Activated CD4-positive, alpha-beta T cell treated with anti-CD3 and anti-CD28 coated beads, Interleukin-2, amount 50 U/mL, for 16 hours (primary cell): ENCODE measurements at places on chromosomes 1 and 21.

GRCh38 chr21:31830701-31831100 lies 42.1 kb upstream of the HUNK start:
- DNase-seq = no peak

DNA sequence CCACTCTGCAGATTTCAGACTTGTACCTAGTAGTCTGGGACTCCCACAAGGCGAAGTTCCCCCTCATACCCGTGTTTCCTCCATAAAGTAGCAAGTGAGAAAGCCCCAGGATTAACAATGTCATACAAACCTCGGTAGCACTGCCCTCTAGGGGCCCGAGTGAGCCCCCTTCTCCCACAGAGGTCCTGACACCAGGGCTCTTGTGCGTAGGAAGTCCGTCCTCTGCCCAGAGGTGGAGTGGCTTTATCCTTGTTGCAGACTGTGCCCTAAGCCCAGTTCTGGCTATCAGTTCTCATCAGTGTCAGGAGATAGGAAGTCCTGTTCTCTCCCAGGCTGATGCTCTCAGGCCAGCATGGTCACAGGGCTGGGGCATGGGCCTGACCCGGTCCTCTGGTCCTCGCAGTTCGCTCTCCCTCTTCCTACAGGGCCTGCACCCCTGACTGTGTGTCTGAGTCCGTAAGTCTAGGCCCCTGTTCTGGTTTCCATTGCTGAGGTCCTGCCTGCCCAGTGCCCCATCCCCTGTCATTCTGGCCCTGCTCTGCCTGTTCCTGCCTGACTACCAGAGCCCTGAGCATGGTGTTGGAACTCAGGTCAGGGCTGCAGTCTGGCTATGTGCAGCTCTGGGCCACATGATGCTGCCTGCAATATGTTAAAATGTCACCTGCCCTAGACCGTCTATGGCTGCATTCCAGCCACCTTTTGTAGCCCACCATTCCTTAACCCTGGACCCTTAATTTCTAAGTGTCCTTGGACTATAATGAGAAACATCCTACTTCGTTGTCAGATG lies 285.6 kb downstream of the ASTN1 start:
- DNase-seq = no peak

GRCh38 chr1:178959543-178960460 lies 65.9 kb upstream of the FAM20B start:
- no peak for DNase-seq

DNA sequence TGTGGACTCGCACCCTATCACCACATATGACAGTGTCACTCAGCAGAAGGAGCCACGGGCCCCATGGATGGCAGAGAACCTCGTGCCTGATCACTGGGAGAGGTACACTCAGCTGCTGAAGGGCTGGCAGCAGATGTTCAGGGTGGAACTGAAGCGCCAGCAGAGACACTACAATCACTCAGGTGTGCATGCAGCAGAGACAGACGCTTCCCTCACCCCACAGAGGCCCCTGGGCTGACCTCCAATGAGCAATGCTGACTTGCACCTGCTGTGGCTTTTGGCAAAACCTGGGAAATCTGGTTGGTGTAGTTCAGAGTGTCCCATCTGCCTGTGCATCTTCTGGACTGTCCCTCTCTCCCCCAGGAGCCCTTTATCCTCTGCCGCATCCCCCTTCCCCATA lies 51.9 kb downstream of the KIAA1614 start:
- no peak for DNase-seq

DNA sequence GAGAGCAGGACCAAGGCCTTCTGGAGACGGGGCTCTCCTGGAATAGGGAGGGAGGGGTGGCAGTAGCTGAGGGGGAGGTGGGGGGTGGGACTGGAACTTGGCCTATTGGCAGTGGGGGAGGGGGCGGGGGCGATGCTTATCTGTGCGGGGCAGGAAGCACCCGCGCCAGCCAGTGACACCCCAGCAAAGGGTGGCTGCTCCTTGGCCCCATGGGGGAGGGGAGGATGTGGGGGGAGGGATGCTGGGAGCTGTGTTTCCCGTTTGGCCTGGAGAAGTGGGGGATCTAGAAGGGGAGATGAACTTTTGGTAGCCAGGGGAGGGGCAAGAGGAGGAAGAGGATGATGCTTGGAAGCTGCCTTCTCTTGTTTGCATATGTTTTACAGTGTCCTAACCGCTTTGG lies 11.0 kb downstream of the ZBTB7B start:
- no peak for DNase-seq

DNA sequence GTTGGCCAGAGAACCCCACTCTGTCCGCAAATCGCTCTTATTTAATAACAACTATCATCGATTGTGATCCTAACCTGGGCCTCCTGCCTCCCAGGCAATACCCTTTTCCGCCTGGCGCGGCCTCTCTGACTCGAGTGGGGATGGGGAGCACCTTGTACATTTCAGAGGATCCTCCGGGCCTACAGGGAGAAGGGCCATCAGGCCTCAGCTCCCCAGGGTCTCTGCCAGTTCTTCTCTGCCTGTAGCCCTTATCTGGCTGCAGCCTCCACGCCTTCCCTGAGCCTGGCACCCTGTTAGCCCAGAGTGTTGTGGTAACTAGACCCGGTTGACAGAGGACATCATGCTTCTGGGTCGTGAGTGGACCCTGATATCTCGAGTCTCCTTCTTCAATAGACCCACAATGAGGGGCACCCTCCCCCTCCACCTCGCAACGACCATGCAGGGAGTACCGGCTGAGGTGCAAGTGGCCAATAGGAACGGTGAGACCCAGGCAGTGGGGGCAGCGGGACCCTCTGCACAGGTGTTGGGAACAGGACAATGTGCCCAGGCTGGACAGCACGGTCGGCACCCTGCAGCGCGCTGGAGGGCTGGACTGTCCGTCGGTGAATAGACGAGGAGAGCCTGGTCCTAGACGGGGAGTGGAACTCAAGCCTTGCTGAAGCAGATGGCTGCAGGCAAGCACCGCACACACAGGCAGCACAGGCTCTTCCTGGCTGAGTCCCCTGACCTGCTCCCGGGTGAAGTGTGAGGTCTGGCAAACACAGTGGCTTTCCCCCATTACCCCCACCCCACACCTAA lies 7.1 kb upstream of the CRYBG2 start:
- no peak for DNase-seq

DNA sequence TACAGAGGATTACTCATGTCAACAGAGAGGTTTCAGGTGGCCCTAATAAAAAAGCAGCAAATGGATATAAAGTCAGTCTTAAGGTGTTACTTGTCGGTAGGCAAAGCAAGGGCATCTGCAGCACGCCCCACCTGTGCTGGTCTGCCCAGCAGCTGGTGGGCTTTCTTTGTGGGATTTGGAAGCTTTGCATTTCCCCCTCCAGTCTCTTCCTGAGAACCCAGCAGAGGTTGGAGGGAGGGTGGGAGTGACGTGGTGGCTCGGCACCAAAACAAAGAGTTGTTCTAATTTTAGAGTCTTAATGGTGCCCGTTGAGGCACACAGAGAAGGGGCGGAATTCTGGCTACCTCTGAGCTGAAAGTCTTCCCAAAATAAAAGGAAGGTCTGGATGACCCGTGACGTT lies 4.8 kb upstream of the PCBP3 start:
- DNase-seq = no peak

DNA sequence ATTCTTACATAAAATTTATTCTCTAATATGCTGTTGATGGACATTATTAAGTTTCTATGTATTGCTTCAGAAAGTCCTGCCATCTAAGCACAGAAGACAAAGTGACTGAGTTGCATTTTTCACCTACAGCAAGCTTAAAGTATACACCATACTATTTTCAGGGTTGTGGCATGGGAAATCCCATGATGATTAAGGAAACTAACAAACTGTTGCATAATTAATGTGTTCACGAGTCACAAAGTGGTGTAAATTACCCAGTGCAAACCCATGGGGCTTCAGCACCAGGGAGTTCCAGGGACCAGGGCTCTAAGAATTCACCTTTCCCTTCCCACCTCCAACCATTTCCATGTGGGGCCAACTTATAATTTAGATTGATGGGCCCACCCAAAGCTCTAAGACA lies 81.9 kb upstream of the NR5A2 start:
- DNase-seq = no peak

DNA sequence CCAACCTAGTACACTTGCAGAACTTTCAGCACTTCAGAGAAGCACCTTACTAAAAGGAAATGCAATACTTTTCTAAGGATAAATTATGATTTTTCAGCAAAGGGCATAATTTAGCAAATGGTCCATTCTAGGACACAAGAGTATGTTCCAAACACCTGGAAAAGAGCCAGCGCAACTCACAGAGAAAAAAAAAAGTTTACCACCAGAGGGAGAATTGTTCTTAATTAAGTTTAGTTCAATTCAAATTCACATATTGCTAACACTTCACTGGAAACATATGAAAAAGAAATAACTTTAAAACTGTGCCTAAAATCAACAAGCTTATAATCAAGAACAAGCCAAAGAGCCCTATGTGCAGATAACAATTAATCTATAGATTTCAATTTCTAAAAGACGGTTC lies 338.1 kb downstream of the SEC16B start:
- DNase-seq = no peak

GRCh38 chr1:66758241-66758755 lies 6.0 kb downstream of the DYNLT5 start:
- DNase-seq = no peak

GRCh38 chr1:6245869-6246496 lies 2.0 kb downstream of the HES3 start:
- DNase-seq = peak; percentile 68

DNA sequence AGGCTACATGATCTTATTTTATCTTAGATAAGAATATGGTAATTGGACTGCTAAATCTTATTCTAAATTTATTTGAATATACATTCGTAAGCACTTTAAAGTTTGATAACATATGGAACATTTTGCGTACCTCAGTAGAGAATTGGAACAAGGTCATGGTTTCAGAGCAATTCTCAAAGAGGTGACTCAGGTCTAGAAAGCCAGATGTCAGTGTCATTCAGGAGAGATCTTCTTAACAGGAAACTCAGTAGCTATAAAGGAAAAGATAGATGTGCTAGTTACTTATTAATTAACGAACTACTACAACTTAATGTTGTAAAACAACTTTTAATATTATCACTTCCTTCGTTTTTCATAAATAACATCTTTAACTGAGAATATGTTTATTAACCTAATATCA lies 142.5 kb downstream of the USP25 start:
- DNase-seq = no peak

- DNase-seq = no peak
Measured at GRCh38 chr1:100722221-100722620, 2.7 kb downstream of the VCAM1 start.

DNA sequence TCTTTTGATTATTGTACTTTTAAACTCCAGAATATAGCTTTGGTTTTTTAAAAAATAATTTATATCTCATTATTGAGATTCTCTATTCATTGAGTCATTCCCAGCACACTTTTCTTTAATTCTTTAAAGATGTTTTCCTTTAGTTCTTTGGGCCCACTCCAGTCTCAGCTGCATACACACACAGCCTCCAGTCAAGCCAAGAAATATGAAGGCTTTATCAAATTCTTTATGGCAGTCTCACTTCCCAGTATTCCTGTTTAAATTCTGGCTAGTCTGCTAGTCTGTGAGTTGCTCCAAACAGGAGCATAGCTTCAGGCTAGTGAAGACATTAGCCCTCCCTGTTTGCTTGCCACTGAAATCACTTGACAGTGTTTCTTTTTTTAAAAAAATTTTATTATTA lies 61.2 kb downstream of the CRP start:
- no peak for DNase-seq

DNA sequence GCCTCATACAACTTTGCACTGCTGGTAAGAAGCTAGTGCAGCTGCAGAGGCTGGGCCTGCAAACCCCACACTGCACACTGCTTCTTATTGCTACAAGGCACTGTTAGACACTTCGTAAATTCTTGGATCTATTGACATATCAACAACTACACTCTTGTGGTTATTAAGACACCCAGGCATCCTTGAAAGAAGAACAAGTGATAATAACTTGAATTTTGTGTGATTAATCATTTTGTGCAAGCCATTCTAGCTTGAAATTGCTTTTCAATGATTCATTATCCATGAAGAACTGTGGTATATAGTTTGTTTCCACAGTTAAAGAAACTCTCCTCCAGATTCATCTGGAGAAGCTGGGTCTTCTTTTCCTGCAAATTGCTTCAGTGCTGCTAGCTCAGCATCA lies 33.7 kb upstream of the IFI44L start:
- no peak for DNase-seq

- no peak for DNase-seq
Measured at GRCh38 chr1:51372561-51372960, 42.2 kb upstream of the TTC39A start.

DNA sequence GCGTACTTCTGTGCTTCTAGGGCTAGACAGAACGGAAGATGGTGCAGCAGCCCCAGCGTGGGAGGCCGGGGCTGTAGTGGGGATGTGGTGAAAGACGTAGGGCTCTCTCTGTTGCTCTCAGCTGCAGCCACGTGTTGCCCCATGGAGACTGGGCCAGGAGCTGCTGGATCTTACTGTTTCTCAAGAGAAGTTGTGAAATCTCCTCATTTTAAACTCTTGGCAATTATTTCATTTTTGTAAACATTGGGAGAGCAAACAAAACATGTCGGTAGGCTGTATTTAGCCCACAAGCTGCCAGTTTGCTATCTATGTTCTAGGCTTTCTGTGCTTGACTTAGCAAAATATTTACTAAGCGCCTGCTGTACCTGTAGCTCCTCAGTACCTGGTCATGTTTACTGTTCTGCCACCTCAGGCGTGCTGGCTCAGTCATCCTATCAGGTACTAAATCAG lies 15.9 kb upstream of the ELOA start:
- DNase-seq = no peak
